ENCODE measurements at places on chromosomes 2 and 18. TPM values are rescaled to one million over a fixed set of nuclear protein-coding genes. Genes with fewer than 3 reads are reported as not detected.
A peak's percentile ranks its signal among the peaks of the same experiment; 100 is the strongest.

GRCh38 chr2:46876741-46877384, 38.7 kb downstream of the MCFD2 start:
- DNase-seq, result no peak

DNA sequence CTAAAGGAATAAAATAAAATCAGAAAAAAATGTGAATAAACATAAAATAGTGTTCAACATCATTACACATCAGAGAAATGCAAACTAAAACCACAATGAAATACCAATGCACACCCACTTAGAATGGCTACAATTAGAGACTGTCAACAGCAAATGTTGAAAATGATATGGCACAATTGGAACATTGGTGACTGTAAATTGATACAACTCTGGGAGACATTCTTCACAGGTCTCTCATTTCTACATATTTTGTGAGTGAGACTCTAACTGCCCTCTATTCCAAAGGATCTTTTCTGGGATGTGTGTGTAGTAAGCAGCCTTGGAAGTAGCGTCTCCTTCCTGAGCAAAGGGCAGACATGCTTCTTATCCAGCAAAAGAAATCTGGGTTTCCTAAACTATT, 323.0 kb downstream of the FBXO15 start:
- no peak for DNase-seq

DNA sequence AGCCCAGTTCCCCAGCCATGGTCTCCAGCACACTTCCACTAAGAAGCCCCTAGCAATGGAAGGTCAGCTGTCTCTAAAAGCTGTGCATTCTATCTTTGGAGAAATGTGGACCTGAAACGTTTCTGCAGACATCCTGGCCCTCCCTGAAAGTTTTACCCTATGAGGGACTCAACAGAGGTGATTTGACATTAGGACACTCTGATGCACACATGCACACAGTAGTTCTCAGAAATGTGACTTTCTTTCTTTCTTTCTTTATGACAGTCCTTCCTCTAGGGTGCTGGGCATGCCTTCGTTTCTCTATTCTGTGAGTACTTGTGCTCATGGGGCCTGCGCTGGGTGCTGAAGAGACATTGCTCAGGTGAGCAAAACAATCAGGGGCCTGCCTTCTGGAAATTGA, 857.3 kb downstream of the RNF144A start:
- DNase-seq, result no peak

DNA sequence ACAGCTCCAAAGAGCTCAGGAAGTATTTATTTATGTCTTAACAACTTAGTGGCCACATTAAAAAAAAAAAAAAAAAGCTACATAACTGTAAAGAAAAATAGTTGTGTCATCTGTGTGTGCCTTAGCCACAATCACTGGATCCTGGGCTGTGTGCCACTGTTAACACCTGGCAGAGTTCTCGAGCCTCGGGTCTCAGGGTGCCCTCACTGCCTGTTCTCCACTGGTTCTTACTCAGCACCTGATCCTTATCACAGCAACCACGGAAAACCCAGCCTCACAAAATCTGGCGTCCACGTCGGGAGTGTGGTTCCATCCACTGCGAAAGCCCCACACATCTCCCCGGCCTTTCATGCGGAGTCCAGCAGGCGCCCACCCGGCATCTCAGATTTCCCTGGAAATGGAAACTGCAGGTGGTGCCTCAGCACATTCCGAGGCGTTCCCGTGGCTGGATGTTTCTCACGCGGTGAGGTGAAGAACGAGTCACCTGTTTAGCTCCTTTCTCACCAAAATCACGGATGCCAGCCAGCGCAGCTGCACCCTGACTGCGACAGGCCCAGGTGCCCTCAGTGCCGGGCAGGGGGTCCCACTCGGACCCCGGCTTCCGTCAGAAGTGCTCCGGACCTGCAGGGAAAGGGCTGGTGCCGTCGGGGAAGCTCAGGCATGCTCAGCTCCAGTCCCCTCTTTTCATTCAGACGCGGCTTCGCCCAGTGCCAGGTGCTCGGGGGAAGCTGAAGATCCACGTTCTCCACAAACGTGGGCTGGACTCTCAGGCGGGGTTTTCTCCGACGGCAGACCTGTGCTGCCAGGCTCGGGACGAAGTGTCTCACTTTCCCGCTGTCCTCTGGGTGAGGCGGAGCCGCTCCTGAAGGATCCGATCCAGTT, 198.7 kb upstream of the SALL3 start:
- peak; percentile 68 for DNase-seq

GRCh38 chr2:181978351-181979150, 7.1 kb upstream of the PPP1R1C start:
- DNase-seq, result no peak

DNA sequence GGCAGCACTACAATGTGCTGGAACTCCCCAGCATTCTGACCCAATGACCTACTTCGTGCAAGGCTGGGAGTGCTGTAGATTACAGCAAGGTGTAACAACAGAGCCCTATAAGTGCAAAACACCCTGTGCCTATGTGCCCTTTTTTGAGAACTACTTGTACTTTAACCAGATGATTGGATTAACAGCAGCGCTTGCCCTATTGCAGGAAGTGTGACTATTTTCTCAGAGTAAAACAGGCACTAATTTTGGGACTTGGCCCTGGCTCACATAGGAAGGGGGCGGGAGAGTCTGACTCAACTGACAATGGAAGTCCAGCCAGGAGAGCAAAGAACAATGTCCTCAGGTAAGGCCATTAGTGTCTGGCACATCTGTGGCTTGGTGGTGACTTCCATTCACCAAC, 35.6 kb upstream of the RNF125 start:
- DNase-seq, result no peak

GRCh38 chr18:8799001-8799400, 93.6 kb downstream of the MTCL1 start:
- no peak for DNase-seq

GRCh38 chr2:107775791-107776190, 50.9 kb upstream of the RGPD4 start:
- DNase-seq, result no peak

DNA sequence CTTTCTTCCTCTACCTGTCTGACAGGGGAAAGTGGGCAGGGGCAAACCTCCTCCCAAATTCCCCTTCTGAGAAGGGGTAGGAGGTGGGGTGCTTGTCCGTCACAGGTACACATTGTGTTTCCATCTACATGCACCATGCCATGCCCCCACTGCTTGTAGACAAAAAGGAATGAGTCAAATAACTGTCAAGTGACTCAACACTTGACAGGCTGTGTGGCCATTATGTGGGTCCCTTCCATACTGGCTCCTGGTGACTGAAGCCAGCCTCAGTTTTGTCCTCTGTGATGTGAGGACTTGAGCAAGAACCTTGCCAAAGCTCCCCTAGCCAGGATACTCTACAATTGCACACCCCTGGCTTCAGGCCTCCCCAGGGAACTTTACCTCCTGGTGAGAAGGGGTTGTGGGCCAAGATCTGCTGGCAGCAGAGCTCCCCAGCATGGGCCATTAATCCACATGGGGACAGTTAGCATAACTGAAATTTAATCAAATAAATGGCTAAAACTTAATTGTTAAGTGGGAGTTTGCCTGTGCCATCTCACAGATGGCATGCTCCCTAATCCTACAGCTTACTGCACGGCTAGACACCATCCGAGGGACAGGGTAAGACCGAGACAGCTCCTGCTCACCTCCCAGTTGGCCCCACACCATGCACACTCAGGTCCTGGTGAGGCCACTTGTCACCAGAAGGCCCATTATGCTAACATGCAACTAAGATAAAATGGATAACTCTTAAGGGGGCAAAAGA, 140.2 kb downstream of the BCL11A start:
- no peak for DNase-seq

DNA sequence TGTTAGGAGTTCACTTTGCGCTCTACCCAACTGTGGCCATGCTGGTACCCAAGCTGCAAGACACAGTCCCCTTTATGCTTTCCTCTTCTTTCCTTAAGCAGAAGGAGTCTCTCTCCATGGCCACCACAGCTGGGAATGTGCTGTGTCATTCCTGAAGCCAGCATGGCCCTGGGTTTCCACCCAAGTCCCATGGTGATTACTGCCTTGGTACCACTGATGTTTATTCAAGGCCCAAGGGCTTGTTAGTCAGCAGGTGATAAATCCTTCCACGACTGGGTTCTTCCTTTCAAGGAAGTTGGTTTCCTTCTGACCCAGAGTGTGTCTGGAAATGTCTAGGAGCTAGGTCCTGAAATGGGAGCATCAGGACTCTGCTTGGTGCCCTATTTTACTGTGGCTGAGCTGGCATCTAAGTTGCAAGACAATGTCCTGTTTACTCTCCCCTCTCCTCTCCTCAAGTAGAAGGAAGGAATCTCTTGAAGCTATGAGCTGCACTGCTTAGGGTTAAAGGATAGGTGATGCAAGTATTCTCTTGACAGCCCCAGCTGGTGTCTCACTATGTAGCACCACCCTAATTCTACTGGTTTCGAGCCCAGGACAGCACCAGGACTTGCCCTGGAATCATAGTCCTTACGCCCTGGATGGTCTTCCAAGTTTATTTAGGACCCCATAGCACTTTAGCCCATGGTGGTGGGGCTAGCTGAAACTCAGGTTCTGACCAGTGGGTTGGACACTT, 18.7 kb upstream of the NUP35 start:
- DNase-seq, result no peak

Gene LHCGR
- not detected for polyA plus RNA-seq

Gene ALS2
- 4.9 TPM for polyA plus RNA-seq

Gene FABP1
- 3.6 TPM for polyA plus RNA-seq

Gene COLEC12
- 0.13 TPM for polyA plus RNA-seq

Gene UXS1
- 14.1 TPM for polyA plus RNA-seq

Gene MPP4
- 0.18 TPM for polyA plus RNA-seq

Gene ATG16L1
- polyA plus RNA-seq, result 13.6 TPM

Gene CROCC2
- polyA plus RNA-seq, result 0.17 TPM
